Stimulated activated CD4-positive, alpha-beta T cell treated with anti-CD3 and anti-CD28 coated beads, Interleukin-12 subunit alpha, Interleukin-12 subunit beta, amount 100 ng/mL, for 24 hours (primary cell): ENCODE measurements at places on chromosomes 6 and 20.

DNA sequence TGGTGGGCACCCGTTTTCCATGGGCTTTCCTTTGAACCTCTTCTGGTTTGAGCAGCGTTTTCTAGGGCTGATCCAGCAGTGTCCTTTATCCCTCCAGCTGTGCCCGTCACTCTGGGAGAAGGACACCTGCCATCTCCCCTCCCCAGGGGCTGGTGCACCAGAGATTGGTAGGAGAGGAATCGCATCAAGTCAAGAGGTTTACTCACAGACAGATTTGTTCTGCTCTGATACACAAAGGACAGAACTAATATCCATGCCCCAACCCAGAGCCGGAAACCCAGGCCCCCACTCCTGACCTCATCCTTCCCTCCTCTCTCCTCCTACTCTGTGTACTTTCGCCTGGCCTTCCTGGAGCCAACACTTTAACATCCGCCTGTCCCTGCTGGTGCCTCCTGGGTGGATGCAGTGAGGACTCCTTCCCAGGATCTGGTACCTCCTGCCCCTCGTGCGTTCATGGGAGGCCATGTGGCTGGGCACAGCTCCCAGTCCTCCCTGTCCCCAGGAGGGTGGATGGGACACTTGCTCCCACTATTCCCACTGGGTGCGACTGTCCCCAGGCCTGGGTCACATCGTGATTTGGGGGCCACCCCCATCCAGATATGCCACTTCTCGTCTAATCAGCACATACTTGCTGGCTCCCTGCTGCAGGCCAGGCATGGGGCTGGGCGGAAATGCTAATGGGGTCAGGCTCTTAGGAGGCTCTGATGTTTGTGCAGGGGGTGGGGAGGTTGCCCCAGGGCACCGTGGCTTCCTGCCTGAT, 286.3 kb downstream of the CDH4 start:
- no peak for DNase-seq

DNA sequence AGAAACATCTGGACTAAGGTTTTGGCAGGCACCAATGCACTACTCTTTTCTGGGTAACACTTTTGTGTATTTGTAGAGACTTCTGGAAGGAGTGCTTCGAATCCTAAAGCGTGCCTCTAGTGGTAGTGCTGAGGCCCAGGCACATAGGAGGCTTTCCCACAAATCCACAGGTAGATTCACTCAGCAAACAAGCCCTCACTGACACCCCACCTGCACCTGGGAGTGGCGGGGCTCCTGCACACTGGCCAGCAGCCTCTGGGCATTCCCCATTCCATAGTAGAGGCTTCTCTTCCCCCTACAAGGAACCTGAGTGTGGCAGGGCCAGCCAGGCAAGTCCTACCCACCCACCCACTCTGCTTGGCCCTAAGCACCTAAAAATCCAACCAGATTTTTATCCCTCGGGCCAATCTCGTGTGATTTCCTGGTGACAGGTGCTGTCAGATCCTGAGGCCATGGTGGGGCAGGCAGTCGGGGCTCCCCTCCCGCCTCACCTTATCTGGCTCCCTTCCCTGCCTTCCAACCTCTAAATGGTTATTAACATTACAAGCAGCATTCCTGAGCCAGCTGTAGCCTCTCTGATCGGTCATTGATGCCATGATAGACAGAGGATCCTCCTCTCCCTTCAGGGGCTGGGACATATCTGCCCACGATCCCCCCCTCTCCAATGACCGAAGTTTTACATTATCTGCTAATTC, 82.4 kb downstream of the SLC2A10 start:
- DNase-seq = no peak

DNA sequence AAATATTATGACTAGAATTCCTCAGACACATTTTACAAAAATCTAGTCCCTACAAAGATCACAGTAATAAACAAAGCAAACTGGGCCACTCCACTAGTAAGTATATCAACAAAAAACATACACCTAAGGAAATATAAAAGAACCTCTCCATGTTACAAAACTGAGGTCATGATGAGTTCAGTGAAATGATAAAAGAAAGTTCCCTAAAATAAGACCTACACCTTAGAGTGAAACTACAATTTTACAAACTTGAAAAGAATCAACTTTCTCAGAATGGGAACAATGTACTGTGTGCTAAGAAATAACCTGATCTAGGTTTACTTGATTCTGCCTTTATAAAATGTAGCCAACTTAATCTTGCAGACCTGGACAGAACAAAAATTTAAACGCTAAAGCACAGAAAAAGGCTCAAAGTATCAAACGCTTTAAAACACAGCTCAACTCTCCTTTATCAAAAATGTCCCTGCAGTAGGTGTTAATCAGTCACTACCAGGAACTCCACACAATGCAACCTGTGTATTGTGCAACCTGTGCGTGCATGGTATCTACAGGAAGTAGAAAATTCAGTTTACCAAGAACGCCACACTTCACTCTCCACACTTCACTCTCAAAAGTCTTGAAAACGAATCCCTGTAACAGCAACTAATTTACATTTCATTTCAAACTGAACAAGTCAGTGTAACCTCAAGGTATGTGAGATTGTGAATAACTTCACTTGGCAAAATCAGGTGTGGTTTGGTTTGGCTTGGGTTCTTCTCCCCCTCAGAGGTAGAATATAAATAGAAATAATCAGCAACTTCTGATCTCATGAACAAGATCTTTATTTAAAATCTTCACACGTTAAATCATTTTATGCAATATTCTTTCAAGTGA, 1.8 kb downstream of the RALGAPA2 start:
- DNase-seq = no peak

GRCh38 chr20:10550204-10551118, 115.4 kb downstream of the SLX4IP start:
- DNase-seq = no peak

GRCh38 chr6:27205375-27206278, 41.9 kb upstream of the PRSS16 start:
- peak; percentile 42 for DNase-seq

DNA sequence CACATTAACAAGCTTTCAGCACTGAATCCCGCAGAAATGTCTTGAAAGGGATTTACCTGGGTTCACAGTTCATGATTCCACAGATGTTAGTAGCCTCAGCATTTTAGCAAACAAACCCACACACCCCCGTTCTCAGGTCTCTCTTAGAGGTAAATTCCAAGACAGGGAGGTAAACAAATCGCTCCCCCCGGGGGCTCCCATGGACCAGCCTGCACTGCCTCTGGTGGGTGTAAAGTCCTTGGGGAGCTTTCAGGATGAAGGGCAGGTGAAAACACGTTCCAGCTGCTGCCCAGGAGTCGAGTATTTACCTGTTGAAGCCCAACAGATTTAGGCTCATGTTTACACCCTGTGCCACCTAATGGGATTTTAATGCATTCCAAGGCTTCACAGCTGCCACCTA, 187.0 kb upstream of the FOXQ1 start:
- no peak for DNase-seq

DNA sequence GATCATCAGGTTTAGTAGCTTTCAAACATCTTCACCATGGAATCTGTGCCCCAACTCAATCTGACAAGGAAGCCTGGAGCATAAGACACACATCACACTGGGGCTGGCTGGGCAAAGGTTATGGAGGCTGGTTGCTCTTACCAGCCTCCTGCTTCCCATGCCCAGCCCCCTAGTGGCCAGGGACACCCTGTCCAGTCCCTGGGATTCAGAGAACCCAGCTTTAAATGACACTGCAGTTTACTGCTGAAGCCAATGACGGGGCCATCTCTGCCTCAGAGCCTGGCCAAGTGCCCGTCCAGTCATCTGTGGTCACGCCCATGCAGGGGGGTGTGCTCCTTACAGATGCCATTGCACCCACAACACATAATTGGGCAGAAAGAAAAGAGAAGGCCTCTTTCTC, 272.9 kb downstream of the SMOC2 start:
- no peak for DNase-seq

DNA sequence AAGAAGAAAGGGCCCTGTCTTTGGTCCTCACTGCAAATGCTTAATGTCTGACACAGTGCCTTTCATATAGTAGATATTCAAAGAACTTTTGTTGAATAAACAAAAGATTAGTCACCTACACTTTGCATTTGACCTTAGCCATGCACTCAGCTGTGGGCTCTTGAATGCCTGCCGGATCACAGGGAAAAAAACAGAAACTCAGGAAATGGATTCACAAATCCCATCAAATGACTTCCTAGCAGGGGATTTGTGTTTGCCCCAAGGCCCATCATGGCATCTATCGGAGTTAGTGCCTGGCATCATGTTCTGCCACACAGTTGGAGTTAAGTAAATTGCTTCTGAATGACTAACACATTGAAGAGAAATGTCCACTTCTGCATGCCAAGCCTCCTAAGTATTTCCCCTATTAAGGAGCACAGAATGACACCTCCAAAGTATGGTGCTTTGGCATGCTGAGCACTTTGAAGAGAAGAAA, 72.3 kb upstream of the DST start:
- DNase-seq = no peak

GRCh38 chr6:101509536-101509935, 116.0 kb downstream of the GRIK2 start:
- DNase-seq = no peak

DNA sequence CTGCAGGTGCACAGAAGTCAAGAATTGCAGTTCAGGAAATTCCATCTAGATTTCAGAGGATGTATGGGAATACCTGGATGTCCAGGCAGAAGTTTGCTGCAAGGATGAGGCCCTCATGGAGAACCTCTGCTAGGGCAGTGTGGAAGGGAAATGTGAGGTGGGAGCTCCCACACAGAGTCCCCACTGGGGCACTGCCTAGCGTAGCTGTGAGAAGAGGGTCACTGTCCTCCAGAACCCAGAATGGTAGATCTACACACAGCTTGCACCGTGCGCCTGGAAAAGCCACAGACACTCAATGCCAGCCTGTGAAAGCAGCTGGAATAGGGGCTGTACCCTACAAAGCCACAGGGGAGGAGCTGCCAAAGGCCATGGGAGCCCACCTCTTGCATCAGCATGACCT, 681.4 kb downstream of the EPHA7 start:
- DNase-seq = no peak

DNA sequence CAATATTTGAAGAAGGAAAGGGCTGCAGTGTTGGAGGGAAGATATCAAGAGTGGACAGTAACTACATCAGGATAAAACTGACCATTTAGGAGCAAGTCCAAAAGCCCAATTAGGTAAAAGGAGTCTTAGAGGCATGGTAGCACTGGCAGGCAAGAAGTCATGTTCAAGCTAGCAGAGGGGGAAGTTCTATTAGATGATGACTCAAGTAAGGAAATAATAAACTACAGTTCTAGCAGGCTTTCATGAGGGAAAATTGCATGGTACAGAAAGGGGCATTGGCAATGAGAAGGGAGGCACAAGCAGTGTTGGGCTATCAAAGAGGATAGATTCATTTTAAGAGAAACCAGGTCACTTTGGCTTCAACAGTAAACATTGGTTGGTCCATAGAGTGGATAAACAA, 156.1 kb upstream of the PTPRK start:
- DNase-seq = no peak

GRCh38 chr6:7902221-7902620, 8.4 kb downstream of the TXNDC5 start:
- DNase-seq = no peak

- no peak for DNase-seq
These were observed 132.4 kb downstream of the EYA2 start for GRCh38 chr20:47027042-47027441.

DNA sequence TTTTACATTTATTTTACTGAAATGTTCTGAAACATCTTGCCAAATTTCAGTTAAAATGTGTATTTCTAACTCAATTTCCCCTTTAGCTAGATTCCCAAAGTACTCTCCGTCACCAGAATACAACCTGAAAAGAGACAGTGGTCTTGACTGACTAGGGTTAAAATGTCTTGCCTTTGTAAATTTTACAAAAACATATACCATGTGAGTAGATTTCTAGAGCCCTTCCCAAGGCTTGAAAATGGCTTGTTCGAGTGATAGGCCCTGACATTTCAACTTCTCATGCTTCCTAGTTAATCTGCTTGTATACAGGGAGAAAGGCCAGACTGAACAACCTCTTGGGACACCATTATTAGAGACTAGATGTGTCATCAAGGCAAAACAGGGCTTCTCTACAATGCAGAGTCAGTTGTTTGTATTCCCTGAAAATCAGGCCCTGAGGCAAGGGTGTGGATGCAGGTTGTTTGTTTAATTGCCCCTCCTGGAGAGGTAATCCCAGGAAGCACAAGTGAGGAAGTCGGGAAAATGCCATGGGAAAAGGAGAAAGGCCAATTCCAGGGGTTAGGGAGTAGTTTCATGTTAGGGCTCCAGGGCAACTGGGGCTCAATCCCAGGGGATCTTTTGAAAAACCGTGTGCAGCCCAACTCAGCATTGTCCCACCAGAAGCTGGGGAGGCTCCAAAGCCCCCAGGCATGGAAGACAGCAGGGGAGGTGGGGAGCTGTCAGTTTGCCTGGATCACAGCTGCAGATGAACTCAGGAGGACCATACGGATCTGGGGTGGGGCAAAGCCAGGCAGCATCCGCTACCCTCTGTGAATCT, 11.6 kb upstream of the TFB1M start:
- no peak for DNase-seq
